DMS79 (cell line): ENCODE measurements at places on chromosomes 2 and 18.

DNA sequence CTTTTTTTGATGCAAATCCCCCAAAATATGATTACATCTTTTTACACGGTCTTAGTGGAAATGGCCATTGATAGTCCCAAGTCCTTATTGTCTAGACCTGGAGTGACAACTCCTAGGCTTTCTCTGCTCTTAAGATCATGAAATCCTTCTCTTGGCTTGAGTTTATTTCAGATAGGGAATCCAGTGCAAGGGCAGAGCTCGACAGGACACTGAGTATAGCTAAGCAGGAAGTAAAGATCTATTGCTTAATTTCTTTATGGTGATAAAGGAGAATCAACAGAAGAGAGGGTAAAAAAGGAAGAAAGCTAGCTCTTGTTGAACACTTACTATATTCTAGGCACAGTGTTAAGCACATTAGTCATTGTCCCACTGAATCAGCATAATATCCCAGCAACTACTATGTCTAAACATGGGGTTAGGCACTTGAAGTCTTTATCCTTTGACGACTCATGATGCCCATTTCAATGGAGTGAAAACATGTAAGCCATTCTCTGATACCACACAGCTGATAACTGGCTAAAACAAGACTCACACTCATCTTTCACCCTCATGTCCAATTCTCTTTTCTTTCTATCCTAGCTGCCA lies 74.1 kb upstream of the LRATD1 start:
- no peak for DNase-seq

GRCh38 chr2:196489371-196489770 lies 150.1 kb upstream of the CCDC150 start:
- DNase-seq = no peak

DNA sequence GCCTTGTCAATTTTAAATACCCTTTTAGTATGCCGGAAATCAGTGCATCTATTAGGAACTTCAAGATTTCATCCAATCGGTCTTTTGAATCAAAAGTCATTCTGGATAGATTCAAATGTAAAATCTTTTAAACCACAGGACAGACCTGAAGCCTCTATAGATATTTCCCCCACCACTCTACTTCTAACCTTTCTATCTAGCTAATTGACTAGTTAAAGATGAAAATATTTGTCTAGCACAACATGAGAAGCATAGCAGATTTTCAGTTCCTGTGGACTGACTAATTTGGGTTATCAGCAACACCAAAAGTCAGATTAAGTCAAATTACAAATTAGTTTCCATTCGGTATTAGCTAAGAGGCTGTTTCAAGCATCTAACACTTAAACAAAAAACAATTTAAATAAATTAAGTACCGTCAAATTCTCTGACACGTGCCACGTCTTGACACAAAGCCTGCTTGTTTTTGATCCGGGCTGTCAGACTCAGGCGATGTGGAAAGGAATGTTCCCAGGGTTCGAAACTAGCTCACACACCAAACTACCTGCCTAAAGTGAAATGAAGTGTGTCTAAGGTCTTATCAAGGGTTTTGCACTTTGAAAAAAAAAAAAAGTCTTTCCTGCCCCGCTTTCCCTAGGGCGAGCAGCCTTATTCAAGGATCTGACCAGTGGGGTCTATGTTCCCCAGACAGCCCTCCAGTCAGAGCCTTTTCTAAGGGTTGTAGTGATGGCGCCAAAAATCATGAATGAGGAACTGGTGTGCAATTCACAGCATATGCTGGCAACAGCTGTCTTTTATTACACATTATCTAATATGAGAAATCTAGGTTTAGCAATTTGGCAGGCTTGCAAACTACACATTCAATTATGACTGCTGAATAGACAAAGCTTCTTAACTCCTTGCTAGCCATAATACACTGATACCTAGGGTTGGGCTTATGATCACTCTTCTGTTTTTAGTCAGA lies 4.7 kb downstream of the CYTIP start:
- no peak for DNase-seq

DNA sequence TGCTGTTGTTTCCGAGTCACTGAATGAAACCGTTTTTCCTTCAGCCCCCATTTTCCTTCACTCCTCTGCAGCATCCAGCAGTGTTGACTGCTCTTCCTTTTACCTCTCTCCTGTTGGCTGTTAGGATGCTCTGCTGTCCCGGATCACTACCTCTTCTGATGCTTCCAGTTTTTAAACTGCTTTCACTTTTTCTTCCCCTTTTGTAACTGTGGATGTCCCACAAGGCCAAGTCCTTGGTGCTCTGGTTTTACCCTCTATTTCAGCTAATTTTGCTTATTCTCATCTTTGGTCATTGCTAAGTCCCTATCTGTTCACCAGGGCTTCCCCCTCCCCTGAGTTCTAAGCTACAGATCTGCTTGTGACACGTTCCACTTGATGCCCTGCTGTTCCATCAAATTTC lies 39.4 kb upstream of the MAP4K3 start:
- no peak for DNase-seq

DNA sequence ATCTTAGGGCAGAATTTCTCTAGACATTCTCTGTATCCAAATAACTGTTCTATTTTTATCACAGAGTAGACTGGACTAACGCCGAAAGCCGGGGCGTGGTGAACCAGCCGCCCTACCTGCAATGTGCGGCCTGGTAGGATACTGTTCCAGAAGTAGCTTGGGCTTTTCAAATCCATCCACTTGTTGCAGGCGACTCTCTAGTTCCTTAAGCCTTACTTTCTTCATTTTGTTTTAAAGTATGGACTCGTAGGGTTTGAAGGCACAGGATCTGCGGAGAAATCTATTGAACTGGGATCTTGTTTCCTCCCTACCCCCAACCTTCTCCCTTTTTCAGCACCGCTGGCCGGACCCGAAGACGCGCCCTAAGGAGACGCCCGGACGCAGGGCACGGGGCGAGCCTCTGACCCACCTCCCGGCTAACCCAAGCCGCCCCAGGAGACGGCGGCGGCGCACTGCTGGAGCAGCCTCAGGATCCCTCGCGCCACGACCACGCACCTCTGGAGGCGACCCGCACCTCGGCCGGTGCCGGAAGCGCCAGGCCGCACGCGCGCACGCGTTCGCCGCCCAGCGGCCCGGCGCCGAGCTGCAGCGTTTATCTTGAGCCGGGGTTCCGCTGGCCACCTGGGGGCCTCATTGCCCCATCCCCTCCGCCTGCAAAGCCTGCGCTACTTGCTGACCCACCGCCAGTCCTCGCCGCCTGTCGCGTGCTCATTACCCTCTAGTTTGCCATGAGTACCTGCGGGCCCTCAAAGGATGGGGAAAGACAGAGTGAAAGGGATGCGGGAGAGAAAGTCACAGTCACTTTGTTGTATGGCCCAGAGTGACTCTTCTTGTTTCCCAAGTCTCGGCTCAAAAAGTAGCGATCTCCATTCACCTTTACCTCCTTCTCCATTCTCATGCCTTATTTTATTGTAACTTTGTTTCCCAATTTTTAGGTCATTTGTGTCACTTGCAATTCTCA lies at the start of gene METTL5:
METTL5 (minus strand) TSS at position 533 of the 961 bp plus-strand sequence; CDS start at position 225, 308 bp downstream.
- peak; percentile 50 for DNase-seq

DNA sequence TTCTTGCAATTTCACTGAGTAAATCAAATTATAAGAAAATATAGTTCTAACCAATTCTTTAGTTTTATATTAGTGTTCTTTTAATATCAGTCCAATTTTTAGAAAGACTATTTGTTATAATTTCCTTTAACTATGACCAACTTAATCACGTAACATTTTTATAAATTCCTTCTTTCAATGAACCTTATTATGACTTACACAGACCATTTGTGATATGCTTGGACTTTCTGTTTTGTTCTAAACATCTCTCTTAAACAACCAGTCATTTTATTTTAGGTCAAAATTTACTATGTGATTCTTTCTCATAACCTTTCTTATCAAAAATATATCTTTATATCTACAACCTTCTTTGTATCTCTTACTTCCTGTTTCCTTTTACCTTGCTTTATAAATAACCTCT lies 39.5 kb upstream of the DYNAP start:
- no peak for DNase-seq

DNA sequence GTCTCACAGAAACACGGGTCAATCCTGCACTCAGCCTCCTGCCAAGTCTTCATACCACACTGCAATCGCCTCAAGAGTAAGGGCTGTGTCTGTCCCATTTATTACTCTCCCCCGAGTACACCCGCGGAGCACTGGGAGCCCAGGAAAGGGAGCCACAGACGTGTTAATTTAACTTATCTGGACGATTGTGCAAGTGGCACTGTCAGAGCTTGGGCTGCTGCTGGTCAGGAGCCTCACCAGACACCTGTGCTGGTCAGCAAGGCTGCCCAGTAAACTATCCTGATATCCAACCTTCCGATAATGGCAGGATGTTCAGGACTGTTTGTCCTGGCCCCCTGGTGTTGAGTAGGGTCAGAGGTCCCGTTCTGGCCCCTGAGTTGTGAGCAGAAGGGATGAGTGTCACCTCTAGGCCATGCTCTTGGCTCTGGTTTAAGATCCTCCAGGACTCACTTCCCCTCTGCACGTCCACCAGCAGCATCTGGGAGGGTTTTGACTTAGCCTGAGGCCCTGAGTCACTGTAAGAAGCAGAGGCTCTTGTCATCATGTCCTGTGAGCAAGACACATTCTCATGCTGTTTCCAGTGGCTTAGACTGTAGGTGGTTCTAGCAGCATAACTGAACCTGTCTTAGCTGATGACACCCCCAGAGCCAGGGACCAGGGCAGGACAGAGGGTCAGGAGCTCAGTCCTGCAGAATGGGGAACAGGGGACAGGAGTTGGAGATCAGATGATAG lies 82.5 kb upstream of the ARL4C start:
- DNase-seq = no peak

DNA sequence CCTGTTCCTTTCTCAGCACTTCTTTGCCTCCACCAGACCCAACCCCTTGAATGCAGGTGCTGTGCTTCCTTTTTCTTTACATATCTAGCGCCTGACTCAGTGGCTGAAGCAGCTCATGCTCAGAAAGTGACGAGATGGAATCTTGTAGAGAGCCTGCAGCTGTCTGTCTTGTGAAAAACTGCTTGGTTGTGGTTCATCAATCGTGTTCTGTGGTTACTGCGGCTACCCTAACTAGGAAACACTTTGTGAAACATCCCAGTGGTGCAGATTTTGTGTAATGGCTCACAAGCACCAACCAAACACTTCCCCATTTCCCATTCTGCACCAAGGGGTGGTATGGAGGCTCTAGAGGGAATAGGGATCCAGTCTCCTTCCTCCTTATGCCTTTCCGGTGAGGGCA lies 307.2 kb upstream of the MMADHC start:
- DNase-seq = no peak

- DNase-seq = peak; percentile 63
These were observed 565.5 kb upstream of the CHAC2 start for GRCh38 chr2:53202063-53202462.

DNA sequence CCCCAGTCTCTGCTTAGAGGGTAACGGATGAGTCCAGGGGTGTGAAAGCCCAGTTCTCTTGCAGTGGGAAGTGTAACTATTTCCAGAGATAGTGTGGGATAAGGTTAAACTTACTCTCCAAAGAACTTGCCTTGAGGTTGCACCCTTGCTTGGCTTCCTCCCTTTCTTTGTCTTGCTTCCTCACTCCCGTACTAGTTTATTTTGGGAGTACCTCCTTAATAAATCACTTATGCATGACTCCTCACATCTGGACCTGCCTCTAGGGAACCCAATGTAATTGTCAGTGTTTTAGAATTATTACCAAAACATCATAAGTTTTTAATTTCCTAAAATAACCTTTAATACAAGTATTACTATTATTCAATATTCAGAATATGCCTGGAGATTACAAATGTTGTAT lies 35.2 kb downstream of the CPO start:
- DNase-seq = no peak

DNA sequence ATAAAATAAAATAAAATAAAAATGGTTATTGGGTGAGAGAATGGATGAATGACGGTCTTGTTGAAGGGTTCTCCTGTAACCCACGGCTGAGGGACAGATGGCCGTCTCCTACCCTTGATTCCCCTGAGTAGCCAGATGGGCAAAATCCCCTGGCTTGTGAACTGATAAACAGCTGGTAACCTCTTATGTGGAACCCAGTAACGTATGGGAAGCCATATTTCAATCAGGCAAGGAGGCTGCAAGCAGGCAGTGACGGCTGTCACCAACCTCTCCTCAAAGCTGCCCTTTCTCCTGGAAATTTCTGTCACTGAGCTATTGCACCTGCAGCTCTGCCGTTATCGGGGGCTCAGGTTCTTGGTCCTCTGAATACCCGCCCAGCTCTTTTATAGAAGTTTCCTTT lies 165.3 kb upstream of the SMAD2 start:
- DNase-seq = no peak

DNA sequence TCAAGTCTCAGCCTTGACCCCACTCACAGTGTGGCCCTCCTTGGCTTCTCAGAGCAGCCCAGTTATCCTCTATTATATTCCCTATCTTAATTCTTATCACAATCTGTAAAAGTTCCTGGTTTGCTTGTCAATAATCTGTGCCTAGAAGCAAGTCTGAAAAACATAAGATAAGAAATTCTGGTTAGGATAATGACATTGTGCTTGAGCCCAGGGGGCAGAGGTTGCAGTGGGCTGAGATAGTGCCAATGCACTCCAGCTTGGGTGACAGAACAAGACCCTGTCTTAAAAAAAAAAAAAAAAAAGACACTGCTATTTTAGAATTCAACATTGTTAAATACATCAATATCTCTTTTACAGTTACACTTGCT lies 63.9 kb downstream of the TMEM131 start:
- no peak for DNase-seq

DNA sequence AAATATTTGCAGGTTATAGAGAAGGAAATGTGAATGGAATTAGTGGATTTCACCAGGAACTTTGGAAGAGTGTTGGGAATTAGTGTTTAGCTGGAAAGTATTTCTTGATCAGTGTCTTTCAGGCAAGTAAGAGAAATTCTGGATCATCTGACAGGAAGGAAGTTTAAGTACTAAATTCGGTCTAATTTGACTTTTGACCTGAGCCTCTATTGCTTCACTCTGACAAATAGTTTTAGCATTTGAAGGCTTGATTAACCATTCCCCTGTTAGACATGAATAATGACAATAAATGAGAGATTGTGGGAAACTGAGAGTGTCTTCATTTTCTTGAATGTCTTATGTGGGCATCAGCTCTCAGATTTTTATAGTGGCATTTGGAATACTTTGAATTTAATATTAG lies 16.0 kb downstream of the CCNT2 start:
- no peak for DNase-seq

DNA sequence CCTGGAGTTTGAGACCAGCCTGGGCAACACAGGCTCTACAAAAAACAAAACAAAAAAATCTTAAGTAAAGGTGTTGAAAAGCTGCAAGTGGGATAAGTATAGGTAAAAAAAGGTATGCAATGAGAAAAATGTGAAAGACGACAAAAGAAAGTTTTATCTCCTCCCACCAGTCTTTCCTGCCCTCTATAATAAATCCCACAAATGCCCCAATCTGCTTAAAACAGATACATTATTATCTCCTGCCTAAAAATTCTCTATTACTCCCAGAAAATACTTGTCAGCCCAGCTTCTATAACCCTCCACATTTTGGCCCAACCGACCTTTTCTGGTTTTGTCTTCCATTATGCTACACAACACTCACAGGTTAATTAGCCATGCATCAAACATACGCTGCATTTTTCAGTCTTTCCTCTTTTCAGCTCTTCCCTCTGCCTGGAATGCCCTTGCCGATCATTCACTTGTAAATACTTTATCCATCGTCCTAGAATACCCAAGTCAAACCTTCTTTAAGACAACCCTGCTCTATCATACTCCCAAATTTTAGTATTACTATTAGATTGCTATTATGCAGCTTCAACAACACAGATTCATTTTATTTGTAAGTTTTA lies 10.8 kb downstream of the ASXL2 start:
- DNase-seq = no peak

GRCh38 chr2:33670392-33670937 lies 71.4 kb upstream of the FAM98A start:
- no peak for DNase-seq
